Stimulated activated naive CD4-positive, alpha-beta T cell (primary cell): ENCODE measurements at places on chromosomes 6 and 20.

- DNase-seq: no peak
Measured at GRCh38 chr6:25250878-25251277, 28.3 kb upstream of the CARMIL1 start.

GRCh38 chr6:155943635-155944034 lies 488.0 kb upstream of the NOX3 start:
- no peak for DNase-seq

GRCh38 chr6:4447639-4448330 lies 312.4 kb upstream of the ECI2 start:
- no peak for DNase-seq

GRCh38 chr6:30889921-30890645 lies 5.8 kb downstream of the DDR1 start:
- no peak for DNase-seq

DNA sequence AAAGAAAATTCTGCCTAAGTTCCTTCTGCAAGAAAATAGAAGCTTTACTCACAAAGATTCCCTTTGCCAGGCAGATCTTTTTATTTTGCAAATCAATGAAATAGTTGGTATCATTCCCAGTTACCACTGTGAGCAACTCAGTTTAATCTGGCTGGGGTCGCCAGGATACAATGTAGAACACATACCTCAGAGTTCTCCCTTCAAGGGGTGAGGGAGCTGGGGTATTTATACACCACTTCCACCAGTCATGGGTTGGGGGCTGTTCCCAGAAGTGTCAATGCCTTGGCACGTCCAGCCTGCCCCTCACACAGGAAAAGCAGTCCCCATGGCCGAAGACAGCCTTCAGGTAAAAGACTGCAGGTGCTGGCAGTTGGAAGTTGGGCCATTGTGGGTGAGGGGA lies 86.2 kb downstream of the SLC24A3 start:
- no peak for DNase-seq
